ENCODE measurements at places on chromosomes 2 and 18.

GRCh38 chr18:75200605-75201280, 8.2 kb downstream of the PTGR3 start:
- DNase-seq, result no peak

- DNase-seq, result no peak
Observed at GRCh38 chr2:80092474-80092873, 212.1 kb downstream of the LRRTM1 start.

- DNase-seq, result no peak
Observed at GRCh38 chr2:44983836-44984604, 25.2 kb downstream of the SIX2 start.

- DNase-seq, result no peak
Observed at GRCh38 chr18:31303771-31304170, 14.2 kb upstream of the DSG1 start.

DNA sequence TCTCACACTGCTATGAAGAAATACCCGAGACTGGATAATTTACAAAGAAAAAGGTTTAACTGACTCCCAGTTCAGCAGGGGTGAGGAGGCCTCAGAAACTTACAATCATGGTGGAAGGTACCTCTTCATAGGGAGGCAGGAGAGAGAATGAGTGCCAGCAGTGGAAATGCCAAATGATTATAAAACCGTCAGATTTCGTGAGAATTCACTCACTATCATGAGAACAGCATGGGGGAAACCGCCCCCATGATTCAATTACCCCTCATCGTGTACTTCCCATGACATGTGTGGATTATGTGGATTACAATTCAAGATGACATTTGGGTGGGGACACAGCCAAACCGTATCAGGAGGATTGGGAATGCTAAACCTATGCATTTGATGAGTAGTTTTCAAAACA, 380.3 kb upstream of the SPHKAP start:
- DNase-seq, result no peak

DNA sequence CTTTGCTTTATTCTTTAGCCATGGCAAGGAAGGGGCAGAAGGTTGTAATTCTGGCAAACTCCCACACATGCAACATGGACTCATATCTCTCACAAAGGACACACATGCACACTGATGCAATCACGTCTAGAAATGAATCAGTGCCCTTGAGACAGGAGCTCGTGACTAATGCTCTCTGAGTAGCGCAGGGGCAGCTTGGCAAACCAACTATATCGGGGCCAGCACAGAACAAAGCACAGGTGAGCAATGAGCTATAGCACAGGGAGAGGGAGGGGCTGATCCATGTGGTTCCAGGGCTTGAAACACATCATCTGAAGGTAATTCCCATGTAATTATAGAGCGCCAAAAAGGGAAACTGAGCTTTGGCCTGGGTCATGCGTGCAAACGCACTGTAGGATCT, 165.2 kb upstream of the KLF7 start:
- no peak for DNase-seq

DNA sequence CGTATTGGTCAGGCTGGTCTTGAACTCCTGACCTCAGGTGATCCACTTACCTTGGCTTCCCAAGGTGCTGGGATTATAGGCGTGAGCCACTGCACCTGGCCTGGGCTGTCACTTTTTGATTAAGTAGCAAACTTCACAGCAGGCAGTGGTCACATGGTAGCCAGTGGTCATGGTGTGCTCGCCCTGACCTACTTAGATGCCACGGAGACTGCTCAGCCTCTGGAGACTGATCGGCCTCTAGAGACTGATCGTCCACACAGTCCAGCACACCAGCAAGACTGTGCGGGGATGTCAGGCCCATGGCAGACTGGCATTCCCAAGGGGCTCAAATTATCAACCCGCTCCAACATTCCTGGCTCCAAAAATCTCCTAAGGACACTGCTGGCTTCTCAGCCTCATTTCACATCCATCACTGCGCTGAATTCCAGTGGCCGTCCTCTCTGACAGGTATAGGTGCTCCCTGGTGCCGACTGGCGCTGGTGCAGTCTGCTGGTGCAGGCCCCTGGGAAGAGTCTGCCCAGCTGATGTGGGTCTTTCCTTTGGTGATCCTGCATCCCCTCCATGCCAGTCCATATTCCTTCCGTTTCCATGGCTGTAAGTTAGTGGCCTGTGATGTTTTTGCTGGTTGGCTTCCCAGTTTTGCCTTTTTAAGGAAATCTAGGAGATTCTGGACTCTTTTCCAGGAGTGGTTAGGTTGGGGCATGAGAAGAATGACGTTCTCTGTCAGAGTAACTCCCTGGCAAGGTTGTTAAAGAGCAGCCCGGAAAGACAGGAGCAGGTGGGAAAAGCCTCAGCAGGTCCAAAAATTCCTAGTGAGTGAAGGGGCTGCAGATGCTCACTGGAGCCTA, 374.5 kb upstream of the HS6ST1 start:
- DNase-seq, result no peak

GRCh38 chr18:31103423-31103822, 1.2 kb upstream of the DSC2 start:
- no peak for DNase-seq

DNA sequence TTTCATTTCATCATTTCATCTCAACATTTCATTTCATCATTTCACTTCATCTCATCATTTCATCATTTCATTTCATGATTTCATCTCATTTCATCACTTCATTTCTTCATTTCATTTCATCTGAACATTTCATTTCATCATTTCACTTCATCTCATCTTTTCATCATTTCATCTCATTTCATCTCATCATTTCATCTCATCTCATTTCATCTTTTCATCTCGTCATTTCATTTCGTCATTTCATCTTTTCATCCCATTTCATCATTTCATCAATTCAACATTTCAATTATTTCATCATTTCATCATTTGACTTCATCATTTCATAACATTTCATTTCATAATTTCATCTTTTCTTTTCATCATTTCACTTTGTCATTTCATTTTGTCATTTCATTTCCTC, 128.4 kb downstream of the ANKRD30BL start:
- no peak for DNase-seq

DNA sequence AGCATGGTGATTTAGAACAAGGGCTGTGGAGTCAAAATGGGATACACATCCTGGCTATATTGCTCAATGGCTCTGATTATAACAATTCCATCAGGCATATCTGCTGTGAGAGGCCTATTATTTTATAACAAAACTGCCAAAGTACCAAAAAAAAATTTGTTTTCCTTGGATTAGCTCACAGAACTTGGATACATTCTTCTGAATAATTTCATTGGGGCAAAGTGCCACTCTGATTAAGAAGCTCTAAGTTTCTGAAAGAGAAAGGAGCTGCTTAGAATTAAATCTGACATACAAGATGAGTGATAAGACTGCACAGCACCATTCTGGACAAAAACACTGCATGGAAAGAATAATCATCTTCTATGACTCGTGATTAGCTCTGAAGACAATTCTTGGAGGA, 85.7 kb downstream of the SMC6 start:
- DNase-seq, result no peak

DNA sequence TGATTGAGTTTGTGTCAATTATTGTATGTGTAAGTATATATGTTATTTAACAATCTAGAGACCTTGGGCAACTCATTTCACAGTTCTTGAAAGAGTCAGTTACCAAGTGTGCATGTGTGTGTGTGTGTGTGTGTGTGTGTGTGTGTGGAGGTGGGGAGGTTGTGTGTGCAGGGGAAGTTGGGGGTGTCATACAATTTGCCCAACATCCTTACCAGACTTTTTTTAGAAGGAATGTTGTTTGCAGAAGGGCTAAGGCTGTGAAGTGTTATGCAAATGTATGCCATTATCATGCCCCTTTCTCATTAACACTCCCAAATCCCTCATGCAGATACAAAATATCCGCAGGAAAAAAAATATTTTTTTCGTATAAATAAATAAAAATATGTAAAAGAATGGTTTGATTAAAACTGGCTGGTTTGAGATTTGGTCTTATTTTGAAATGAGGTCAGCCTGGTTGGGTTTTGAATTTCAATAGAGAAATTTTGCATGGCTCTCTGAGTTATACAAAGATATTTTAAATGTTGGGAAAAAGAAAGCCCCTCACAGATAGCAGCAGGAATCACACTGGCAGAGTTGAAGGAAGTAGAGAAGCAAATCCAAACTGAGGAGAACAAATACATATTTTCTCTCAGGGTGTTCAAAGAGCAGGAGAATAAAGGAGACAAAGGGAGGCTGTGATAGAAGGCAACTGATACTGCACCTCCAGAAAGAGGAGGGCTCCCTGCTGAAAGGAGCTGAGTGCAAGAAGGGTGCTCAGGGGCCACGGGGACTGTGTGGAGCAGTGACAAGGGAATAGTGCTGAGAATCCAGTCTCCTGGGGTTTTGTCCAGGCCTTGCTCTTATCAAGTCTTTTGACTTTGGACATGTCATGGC, 1365.5 kb upstream of the CELF4 start:
- DNase-seq, result no peak

DNA sequence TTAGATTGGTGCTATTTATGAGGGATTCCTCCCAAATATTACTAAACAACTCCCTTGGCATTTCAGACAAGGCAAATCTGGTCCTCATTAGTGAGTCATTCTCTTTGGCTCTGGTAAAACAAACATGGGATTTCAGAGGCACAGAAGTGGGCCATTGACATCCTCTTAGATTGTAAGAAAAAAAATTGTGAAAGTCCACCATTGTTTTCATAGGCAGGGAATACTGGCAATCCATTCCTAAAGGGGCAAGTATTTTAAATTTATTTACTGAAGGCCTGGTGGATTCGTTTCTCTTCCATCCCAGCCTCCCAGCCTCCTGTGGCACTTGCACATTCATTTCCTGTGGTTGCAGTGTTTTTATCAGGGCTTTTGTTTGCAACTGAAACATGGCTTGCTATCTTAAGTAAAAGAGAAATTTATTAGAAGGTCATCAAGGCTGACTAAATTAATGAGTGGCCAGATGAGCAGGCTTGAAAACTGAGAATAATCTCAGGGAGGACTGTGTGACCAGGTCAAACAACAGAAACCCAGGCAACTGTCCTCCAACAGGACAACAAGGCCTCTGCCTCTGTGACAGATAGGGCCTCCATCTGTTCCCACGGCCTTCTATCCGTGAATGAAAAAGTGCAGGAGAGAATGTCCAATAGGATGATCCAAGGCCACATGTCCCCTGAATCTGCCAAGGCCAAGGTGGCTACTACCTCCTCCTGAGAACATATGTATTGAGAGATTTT, 23.1 kb upstream of the TNFAIP6 start:
- DNase-seq, result no peak

DNA sequence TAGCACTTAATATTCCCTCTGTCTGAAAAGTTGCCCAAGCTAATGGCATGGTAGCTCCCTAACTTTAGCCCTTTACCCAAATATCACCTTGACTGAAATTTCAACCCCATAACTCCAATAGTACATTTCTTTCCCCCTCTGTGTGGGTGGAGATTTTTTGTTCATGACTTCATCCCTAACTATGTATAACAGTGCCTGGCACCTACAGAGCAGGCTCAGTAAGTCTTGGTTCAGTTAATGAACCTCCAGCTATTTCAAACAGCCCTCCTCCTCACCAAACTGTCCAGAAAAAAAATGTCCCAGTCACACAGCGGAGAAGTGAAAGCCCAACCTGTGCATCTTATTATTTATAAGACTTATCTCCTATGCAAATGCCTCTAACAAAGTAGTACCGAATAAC, 18.6 kb downstream of the BUB1 start:
- no peak for DNase-seq

DNA sequence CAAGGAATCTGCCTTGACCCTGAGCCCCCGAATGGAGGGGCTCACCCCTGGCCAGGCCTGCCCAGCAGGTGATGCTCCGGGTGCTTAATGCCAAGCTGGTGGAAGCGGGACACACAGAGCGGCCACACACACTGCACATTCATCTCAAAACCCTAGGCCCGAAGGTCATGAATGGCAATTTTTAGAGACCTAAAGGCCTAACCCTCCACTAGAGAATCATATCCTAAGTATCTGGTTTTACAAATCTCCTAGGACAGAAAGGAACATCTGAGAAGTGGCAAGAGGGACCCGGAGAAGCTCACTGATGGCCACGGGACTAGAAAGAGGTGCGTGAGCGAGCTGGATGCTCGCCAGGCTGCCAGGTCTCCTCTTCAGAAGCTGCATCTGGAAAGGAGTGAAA, 38.3 kb downstream of the ST3GAL5 start:
- DNase-seq, result no peak

DNA sequence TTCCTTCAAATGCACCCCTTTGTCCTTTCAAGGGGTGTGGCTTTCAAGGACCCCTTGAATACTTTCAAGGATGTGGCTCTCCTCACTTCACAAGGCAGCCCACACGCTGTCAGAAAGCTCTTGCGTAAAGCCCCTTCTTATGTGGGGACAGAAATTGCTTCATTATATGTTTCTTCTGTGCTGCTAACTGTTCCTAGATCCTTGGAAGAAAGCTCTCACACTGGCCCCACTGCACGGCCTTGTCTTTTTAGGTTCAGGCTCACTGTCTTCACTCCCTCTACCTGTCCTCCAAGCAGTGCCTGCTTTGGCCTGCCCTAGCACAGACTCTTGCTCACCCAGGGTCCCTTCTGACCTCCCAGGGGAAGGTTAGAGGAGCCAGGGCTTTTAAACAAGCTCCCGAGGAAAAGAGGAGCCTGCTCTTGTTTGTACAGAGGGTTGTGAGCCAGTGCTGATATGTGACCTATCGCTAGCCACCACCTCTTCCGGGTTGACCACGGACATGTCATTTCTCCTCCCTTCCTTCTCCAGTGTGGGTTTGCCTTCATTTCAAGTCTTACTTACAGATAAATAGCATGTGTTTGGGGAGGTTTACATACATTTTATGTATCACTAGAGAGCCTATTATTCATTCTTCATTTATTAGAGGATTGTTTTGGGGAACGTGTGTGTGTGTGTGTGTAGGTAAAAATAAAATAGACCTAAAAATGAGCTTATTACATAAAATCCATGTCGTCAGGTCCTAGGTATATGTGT, 94.7 kb downstream of the RTN4 start:
- no peak for DNase-seq

DNA sequence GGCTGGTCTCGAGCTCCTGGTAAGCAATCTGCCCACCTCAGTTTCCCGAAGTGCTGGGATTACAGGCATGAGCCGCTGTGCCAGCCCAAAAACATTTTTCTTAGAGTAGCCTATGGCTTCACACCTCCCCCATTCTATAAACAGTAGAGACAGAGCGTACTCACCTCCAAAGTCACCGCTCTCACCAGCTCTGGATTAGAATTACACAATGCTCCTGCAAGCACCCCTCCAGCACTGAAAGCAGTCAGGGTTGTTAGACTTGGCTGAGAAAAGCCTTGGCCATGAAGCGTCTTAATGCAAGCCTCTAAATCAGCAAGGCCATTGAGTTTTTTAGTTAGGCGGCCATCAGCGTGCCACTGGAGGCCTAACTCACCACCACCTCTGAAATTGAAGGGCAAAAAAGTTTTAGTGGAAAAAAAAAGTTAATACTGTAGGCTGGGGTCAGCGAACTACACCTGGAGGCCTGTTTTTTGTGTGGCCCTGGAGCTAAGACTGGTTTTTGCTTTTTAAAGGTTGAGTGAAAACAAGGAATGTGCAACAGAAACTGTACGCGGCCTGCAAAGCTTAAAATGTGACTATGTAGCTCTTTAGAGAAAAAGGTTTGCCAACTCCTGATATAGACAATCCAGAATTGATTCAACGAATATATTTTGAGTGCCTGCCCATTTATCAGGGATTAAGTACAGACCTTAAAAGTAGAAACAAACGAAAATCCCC, 34.6 kb downstream of the PREPL start:
- DNase-seq, result no peak
